ENCODE measurements at places on chromosomes 6 and 20.
A peak's percentile ranks its signal among the peaks of the same experiment; 100 is the strongest.

DNA sequence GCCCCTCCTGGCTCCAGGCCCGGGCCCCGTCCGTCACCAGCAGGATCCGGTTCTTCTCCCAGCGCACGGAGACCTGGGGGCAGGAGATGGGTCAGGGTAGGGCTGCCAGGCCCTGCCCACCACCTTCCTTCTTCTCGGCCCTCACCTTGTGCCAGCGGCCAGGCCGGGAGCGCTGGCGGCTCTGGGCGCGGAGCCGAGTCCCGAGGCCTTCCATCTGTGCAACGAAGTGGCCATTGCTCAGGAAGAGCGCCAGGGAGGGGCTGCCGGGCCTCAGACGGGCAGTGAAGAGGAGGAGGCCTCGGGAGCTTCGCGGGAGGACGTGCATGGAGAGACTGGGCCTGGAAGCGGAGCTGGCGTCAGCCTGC lies 7.9 kb downstream of the ADRM1 start:
- no peak for DNase-seq

DNA sequence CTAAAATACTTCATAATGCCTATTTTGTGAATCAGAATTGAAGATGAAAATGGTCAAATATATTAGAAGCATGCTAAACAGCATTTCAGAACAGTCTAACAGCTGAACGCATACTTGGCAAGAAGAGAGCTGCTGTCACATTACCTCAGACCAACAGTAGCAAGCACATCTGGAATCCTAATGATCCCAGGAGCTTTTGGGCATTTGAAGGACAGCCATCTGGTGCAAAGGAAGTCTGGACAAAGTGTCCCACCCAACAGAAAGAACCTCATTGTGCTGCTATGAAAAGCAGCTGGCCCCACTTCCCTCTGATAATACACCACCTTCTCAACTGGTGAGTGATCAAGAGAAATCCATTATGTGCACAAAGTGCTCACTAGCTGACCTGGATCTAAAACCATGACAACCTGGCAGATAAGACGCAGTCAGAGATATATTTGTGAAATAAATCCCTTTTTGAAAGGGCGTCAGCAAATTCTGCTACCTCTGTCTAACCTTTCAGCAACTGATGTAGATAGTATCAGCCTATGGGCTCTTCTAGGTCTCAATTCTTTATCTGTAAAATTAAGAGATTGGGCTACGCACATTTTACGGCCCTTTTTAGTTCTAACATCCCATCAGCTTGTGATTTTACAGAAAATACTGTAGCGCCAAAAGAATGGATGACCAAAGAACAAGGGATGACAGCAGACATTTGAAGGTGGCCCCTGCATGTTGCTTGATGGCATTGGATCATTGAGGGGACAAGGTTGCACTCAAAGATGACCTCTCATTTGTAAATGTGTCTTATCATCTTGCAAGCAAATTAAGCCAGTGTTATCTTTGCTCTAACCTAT lies 78.7 kb downstream of the SGK1 start:
- no peak for DNase-seq

DNA sequence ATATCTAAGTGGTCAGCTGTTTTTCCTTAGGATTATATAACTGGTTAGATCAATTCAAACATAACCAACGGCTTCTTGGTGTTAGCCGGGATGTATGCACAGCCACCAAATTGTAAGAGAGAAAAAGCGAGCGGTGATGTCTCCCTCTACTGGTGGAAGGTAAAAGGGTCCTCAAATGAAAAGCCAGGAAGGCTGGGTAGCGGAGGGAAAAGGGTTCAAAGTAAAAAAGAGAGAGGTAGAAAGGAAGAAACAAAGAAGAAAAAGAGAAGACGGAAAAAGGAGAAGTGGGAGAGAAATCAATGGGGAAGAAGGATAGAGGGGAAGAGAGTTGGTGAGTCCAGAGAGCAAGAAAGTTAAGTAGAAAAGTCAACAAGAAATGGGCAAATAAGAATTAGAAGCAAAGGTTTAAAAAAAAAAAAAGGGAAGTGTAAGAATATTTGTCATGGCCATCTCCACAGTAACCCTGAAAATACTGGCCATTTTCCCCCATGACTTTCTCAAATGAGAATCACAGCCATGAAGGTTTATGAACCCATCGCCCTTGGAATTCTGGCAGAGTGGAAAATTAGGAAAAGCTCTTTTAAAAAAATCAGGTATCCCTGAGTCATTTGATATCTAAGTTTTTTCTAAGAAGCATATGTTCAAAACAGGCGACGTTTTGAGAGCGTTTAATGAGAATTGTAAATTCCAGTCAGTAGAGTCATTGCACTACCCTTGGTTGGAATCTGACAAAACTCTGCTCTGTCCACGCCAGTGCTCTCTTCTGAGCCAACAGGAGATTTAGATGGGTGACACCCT lies 155.6 kb upstream of the SNX9 start:
- peak; percentile 77 for DNase-seq

- DNase-seq = peak; percentile 11
Measured at GRCh38 chr20:8094850-8095249, 37.2 kb upstream of the PLCB1 start.

DNA sequence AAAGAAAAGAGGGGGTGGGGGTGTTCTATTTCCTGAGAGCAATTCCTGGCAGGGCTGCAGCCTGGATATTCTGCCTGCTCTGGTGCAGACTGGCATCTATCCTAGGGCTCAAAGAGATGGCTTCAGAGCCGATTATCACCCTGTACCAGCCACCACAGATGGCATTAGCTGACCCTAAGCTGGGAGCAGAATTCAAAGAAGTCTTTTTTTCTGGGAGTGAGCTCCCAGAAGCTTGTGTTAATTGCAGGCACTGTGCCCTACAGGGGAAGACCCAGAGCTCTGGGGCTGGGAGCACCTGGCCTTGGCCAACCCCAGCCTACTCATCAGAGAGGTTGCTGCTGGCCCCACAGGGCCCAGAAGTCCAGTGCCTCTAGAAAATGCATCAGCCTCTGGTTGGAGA lies 85.9 kb downstream of the PXDC1 start:
- DNase-seq = no peak

DNA sequence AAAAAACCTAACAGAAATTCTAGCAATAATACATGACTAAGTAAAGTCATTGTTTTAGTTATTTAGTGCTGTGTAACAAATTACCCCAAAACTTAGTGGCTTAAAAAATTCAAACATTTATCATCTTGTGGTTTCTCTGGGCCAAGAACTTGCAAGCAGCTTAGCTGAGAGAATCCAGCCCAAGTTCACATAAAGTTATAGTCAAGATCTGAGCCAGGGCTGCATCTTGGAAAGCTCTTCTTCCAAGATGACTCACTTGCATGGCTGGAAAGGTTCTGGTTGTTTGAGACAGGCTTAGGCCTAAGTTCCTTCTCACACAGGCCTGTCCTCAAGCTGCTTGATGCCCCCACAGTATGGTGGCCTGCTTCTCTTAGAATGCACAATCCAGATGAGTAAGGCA lies 217.8 kb upstream of the TSHZ2 start:
- DNase-seq = no peak

DNA sequence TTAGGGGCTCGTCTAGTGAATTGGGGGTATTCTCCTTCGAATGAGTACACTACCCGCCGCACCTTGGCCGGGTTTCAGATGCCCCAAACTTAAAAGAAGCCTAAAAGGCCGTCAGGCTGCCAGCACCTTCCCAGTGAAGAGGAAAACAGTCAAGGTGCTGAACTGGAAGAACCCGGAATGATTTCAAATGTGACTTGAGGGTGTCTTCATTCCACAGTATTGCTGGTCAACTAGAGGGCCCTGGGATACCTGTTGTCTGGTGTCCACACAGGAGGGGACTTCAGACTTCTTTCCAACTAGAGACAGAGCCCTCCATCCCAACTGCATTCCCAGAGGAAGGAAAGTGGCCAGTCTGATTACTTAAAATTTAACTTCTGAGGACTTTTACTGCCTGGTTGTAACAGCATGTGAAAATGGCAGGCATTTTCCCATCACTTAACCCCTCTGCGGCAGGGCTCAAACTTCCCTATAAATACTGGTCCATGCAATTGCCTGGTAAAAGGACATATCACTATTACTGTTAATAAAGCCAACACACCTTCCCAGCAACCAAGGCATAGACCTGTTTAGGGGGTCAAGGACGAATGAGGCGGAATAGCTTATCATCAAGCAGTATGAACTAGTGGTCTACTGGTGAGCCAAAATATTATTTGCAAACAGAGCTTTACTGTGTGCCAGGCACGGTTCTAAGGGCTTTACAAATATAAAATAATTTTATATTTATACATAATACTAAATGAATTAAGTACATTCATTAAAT lies 651 bp upstream of the SAMHD1 start:
- DNase-seq = no peak

DNA sequence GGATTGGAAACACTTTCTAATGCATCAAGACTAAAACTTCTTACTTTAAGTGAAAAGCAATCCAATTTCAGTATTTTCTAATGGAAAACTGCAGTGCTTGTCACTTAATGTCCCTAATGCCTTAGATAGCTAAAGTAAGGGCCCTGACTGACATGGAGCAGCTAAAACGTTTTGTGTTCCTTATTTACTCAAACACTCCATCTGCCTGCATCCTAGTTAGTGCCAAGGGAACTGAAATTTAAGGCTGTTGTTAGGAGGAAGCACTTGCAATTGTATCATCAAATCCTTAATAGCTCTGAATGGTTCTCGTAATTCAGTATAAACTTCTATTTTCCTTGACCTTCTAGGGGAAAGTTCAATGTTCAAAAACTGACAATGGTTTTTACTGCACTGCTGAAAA lies 127.4 kb downstream of the GJA10 start:
- DNase-seq = no peak

DNA sequence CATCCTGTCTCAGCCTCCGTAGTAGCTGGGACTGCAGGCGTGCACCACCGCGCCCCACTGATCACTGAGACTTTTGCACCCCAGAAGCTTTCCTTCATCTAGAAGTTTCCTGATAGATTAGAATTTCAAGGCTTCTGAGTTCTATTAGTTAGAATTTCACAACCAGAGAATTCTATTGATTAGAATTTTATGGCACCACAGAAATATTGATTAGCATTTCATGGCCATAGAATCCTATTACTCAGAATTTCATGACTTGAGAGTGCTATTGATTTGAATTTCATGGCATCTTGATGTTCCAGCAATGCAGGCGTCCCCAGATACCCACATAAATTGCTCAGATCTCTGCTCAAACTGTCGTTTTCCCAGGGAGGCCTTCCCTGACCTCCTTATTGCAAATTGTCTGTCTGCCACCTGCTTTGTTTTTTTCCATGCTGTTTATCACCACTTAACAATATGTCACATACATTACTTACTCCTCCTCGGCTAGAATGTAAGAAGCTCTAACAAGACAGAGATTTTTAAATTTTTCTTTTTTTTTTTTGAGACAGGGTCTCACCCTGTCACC lies 16.9 kb upstream of the CBFA2T2 start:
- DNase-seq = no peak

DNA sequence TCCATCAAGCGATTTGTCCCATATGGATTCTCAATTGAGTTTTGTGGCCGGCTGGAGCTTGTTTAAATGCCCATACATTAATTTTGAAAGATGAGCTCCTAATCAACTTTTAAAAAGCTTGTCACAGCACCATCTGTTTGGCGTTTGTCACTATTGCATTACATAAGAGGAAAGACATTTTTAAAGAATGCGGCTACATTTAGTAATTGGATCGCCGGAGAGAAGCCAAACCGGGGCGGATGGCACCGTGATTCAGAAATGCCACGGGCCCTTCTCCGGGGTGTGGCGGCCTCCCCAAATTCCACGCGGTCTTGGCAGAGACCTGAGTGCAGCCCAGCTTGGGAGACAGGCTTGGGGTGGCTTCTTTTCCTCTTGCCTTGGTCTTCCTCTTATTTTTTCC lies 67.7 kb upstream of the ZNFX1 start:
- DNase-seq = peak; percentile 95

DNA sequence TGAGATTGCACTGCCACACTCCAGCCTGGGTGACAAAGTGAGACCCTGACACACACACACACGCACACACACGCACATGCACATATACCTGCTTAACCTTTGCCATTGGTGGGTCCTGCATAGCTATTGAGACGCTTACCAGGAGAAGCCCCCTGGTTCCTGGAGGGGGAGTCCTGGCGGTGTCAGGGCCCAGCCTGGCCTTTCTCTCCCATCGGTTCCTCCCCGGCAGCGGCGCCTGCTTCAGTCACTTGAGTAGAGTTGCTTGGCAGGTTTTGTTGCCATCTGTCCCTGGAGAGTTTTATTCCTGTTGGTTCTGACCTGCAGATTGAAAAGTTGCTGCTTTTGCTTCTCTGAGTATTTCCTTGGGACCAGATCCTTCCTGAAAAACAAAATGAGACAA lies 20.6 kb upstream of the FAM209A start:
- no peak for DNase-seq

- DNase-seq = no peak
Measured at GRCh38 chr6:42805297-42805861, 23.5 kb downstream of the BICRAL start.

- no peak for DNase-seq
Measured at GRCh38 chr20:46307999-46308257, 370 bp downstream of the CDH22 start.

DNA sequence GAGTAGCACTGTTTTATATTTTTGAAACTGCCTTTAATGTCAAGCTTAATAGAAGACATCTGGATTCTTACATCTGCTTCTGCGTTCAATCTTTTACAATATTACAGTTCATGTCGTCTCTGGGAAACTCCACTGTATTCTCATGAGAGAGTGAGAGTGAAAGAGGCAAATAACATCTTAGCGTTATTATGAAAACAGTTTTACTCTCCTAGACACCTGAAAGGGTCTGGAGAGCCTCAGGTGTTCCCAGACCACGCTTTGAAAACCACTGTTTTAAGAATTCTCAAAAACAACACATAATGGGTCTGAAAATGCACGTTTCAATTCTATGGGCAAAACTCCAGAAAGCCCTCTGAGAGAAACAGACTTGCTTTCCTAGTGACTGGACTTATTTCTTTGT lies 63.3 kb downstream of the ARHGAP18 start:
- no peak for DNase-seq

GRCh38 chr20:8334641-8335040 lies 202.6 kb downstream of the PLCB1 start:
- DNase-seq = no peak

DNA sequence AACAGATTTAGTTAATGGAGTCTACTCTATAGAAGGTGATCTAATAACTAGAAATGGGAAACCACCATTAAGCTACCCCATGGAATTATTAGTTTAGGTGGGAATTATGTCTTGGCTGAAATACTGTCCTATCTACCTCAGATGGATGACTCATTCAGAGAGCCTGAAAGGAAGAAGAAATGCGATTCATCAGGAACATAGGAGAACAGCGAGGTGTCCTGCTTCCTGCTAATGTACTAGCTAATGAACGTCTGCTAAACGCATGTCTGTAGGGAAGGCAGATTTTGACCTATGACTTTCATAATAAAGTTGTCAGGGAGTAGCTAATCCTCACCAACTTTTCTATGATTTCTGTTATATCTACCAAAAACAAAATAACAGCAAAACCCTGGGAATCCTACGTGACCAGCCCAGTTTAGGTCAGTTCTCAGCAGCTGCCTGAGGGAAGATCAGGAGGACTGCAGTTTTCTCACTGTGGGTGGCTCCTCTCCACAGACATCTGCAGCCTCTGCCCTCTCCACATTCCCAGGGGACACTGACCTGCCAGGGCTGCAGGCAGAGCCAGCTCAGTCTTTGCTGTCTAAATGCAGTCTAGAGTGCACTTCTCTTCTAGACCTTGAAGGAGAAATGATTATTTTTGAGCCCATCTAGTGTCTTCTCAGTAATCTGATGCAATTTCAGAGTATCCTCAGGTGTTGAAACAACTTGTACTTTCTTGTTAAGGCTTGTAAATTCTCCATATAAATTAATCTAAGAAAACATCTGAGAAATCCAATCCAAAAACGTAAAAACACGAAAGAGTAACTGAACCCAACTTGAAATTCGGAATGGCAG lies 18.1 kb upstream of the SFT2D1 start:
- DNase-seq = peak; percentile 18

GRCh38 chr20:31679357-31680285 lies 41.9 kb downstream of the COX4I2 start:
- no peak for DNase-seq

Data from RWPE1 (cell line).